Stimulated activated CD4-positive, alpha-beta T cell treated with anti-CD3 and anti-CD28 coated beads, TNF-alpha, amount 100 ng/mL, for 1 hour (primary cell): ENCODE measurements at places on chromosomes 7 and 10.

- no peak for DNase-seq
Measured at GRCh38 chr7:94655126-94655847, 646 bp downstream of the SGCE start.

DNA sequence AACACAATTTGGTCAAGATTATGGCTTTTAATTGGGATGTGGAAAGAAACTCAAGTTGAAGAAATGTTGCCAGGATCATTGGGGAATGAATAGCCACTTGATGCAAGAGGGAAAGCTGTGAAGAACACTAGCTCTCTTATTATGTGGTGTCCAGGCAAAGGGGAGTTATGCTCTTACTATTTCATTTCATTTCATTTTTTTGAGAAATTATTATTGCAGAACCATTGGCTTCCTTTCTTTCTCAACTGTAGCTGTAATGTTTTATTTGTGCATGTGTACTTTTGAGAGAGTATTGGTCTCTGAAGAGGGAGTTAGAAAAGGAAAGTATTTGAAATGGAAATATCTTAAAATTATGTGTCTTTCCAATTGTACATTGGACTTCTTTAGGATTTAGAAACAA is 312.6 kb upstream of the BMPER start:
- DNase-seq, result no peak

GRCh38 chr10:106436123-106436715 is 728.3 kb downstream of the SORCS1 start:
- DNase-seq, result no peak

GRCh38 chr7:26038201-26038990 is 113.6 kb upstream of the NFE2L3 start:
- DNase-seq, result no peak

DNA sequence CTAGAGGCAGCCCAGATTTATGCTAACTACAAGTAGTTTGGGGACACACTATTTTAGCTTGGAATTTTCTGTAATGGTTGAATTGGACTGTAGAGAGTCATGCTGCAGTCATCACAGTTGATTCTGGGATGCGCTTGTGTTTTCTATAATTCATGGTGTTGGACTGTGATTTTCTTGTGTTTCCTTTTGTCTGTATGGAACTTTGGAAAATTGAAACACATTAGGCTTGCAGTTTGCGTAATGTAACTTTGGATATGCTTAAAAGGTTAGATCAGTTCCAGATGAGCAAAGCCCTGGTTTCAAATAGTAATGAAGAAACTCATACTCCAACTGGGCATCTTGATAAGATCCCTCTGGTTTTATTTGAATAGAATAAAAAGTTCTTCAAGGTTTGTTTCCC is 502.2 kb downstream of the ARL4A start:
- DNase-seq, result no peak

- no peak for DNase-seq
Measured at GRCh38 chr7:121796936-121797656, 75.9 kb upstream of the PTPRZ1 start.
